Stimulated activated CD4-positive, alpha-beta T cell treated with anti-CD3 and anti-CD28 coated beads, Interleukin-4, amount 100 ng/mL, for 1 hour (primary cell): ENCODE measurements at places on chromosomes 11 and 22.

DNA sequence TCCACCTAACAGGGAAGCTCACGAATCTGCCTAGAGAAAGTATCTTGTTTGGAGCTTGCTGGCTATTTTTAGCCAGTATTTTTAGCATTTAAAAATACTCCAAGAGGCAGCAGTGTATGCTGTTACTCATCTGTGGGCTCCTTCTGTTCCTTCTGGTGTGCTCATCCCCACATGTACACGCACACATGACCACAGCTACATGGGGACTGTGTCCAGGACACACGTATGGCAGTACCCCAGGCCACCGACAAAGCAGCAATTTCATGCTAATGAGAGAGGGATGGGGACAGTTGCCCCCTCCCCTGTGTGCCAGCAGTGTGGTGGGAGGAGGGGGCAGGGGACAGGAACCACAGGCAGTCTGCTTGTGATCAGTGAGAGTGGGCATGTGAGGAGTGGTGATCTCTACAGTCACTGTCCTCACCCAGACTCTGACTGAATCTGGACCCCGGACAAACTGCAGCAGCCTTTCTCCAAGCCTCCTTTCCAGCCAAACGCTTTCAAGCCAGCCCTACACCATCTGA lies 16.4 kb downstream of the USP2 start:
- no peak for DNase-seq

- DNase-seq: no peak
Observed at GRCh38 chr11:110077831-110078325, 15.3 kb upstream of the ZC3H12C start.

GRCh38 chr11:75795276-75796090 lies 19.5 kb upstream of the UVRAG start:
- DNase-seq: no peak

DNA sequence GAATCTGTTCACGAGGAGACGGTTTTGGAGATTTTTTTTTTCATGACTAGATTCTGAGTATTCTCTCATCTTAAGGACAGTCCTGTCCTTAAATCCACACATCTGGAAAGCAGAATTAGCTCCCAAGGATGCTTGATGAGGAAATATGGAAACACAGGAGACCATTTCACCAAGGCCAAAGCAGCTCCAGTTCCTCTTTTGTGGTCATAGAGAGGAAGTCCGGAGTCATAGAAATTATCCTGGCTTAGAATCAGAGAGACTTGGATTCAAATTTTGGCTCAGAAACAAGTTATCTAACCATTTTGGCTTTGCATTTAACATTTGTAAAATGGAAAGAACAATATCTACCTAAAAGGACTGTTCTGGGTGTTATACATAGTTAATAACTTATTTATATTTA lies 7.3 kb upstream of the TEAD1 start:
- DNase-seq: no peak
